ENCODE measurements at places on chromosomes 11 and 22. TPM values are rescaled to one million over a fixed set of nuclear protein-coding genes. Genes with fewer than 3 reads are reported as not detected.
A peak's percentile ranks its signal among the peaks of the same experiment; 100 is the strongest.

MIAT gene
- 194 TPM for total RNA-seq

DNA sequence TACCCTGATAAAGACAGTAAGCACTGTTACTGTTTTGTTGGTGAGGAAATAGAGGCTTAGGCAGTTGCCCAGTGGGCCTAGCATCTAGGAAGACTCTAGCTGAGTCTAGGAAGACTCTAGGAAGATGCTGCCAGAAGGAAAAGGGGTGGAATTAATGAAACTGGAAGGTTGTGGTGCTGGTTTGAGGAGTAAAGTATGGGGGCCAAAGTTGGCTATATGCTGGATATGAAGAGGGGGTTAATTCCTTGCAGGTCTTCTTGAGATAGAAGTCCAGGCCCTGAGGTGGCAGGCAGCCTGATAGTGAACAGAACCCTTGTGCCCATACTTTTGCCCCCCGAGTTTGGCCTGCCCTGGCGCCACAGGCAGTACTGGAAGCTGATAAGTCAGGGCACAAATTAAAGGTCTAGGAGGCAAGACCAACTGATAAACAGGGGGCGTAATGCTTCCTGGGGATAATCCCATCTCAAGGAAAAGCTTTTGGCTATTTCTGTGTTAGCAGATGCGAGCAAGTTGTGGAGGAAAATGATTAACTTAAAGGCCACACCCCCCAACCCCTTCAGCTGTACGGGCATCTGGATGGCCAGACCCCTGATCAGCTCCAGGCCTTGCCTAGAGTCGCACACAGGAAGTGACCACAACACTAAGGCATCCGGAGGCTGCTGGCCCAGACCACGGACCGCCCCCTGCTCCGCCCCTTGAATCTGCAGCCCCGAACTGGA is 3.1 kb downstream of the ILK start:
- DNase-seq: peak; percentile 46

DNA sequence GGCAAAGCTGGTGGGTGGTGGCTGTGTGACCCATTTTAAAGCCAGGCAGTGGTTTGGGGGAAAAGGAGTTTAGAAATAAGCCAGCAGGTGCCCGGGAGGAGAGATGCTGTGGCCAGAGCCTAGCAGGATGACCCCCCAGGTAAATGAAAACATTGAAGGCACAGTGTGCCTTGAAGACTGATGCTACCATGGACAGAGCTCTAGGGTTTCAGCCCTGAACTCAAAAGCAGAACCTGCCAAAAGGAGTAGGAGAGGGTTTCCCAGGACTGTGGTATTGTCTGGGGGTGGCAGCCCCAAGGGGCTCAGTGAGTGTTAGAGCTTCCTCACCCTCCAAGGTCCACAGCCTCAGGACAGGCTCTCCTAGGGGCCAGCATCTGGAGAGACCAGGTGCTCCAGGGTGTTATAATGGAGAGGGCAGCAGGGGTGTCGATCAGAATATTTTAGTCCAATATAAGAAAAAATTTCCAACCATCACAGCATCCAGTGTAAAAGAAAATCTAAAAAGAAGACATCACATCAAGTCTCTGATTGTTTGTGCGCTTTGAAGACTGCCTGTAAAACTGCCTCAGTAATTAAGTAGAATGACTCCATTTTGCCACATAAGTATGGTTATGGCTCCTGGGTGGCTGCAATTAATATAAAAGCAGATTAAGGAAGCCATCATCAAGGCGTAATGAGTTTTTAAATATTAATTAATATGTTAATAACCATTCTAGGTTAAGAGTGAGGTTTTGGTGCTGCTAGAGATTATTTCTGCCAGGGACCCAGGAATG is 88.6 kb upstream of the LMO1 start:
- DNase-seq: no peak

DNA sequence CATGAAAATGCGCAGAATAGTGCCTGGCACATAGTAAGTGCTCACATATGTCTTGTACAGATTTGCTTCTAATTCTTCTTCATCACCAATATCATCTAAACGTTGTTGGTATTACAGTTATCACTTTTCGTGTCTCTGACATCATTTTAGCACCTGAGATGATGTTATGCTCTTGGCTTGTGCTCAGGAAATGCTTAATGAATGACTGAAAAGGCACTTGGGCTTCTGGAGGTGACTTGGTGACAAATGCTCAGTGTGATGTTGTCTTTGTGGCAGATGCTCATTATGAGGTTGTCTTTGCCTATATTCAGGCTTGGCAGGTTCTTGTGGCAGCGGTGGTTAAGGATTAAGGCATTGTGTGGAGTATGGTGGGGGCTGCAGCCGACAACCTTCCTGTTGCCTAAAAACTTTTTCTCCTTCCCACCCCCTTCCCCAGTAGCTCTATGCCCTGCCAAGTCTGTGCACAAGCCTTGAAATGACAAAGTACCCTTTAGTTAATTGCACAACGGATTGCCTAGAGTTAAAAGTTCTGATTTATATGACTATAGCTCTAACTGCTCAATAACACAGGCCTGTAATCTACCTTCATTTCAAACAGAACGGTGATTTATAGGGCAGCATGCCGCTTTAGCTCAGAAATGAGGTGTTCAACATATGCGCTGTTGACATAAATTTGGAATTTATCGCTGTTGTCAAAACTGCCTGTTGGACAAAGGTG is 82.5 kb downstream of the ZBTB16 start:
- no peak for DNase-seq

C1QTNF5 gene
- total RNA-seq: 3.4 TPM

GRCh38 chr22:27866135-27867084 is 52.6 kb downstream of the PITPNB start:
- no peak for DNase-seq

DNA sequence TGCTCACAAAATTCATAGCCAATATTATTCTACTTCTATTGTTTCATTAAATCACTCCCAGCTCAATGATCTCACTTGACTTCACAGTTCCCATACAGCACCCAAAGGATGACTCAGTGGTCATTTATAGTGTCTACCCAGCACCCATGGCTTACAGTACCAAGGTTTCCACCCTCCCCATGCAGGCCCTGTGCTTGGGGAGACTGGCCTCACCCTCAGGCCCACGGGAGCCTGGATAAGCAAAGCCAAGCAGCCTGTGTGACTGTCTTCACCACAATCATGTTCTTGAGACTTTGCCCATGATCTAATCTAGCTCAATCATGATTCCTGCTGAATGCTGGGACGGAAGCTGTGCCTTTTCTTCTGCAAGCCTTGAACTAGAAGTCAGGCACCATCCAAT is 97.6 kb downstream of the SLC36A4 start:
- no peak for DNase-seq

GRCh38 chr11:29293825-29294224 is 723.0 kb downstream of the KCNA4 start:
- no peak for DNase-seq

MGAT3 gene
- total RNA-seq: 26.0 TPM

DLG2 gene
- total RNA-seq: 165 TPM
